ENCODE measurements at places on chromosomes 2 and 18.
A peak's percentile ranks its signal among the peaks of the same experiment; 100 is the strongest.

DNA sequence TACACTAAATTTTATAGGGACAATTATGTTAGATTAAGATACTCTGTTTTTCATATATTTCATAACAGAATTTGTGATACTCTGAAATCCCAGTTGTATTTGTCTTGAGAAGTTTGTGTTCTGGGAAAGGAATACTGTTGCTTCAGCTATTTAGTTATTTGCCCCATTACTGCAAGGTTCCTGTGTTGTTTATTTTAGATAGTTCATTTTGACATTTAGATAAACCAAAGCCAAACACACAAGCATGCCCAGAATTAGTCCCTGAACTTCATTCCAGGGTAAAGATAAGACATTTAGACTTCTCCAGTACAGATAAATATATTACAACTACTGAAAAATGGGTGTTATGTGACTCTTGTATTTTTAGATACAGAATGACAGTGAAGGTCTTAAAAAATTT lies 74.7 kb downstream of the BMPR2 start:
- no peak for DNase-seq

- DNase-seq = no peak
Measured at GRCh38 chr2:55917117-55917516, 6.5 kb downstream of the EFEMP1 start.

- peak; percentile 67 for DNase-seq
Measured at GRCh38 chr18:7616661-7617060, 49.5 kb downstream of the PTPRM start.

GRCh38 chr18:445055-445454 lies 55.4 kb downstream of the COLEC12 start:
- DNase-seq = no peak

DNA sequence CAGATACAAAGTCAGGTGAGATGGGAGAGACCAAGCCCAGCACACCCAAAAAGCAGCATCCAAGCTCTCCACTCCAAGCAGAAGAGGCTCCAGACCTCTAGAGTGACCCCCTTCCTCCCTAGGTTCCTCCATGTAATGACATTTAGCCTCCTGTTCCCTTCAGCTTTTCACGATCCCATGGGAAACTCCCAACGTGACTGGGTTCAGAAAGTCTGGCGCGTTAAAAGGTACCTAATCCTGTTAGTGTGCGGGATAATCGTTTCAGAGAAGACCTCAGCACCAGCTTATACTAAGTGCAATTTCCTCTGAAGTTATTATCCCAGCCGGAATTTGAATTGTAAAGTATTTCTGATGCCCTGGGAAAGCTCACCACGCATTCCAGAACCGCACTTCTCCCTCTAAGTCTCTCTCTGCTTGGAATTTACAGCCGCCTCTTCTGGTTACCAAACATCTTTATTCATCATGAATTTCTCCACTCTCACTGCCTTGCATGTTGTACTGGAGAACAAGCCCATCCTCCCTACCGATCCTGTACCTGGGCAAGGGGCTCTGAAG lies 46.9 kb downstream of the CCBE1 start:
- peak; percentile 69 for DNase-seq

GRCh38 chr2:11695576-11695975 lies 25.6 kb upstream of the NTSR2 start:
- no peak for DNase-seq

DNA sequence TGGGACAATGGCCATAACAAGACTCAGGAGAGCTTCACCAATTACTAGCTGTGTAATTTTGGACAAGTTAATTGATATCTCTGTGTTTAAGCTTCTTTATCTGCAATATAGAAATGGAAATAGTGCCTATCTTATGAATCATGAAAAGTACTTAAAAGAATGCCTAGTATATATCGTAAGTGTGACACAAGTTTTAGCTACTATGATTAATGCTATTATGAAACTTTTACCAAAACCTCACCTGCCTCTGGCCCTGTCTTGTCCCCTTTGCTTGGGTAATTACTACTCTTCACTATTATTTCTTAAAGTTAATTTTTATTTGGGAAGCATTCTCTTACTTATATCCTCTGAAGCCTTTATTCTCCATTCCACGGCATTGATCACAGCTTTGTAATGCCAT lies 75.0 kb upstream of the NETO1 start:
- no peak for DNase-seq

DNA sequence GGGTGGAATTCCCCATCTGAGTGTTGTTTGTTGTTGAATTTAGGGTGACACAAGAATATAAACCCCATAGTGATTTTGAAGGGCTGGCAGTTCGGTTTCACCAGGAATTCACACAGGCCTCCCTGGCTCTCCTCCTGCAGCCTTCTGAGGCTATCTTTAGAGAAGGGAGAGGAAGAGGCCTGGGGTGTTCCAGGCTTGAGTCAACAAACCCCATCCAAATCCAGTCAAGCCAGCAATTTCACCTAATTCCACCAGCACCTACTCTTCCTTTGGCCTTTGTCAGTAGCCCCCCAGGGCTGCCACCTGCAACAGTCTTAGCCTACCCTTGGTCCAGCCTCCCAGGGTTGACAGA lies 32.0 kb downstream of the MARCHF4 start:
- no peak for DNase-seq

DNA sequence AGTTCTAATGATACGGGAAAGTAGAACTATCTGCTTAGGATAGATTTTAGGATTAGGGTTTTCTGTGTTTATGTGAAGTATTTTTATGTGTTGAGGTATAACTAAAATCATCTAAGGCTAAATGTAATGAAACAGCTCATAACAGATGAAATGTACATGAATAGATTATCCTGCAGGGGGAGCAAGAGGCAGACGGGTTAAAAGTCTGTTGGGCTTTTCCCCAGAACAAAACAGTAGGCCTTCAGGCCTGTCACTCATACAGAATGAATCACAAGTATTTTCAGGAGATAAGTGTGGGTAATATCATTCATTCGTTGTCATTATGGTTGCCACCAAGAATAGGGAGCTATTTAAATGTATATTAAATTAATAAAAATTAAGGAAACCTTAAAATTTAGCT lies 107.9 kb upstream of the IL1R2 start:
- DNase-seq = no peak

- DNase-seq = no peak
Measured at GRCh38 chr2:200086911-200087310, 131.5 kb downstream of the MAIP1 start.

DNA sequence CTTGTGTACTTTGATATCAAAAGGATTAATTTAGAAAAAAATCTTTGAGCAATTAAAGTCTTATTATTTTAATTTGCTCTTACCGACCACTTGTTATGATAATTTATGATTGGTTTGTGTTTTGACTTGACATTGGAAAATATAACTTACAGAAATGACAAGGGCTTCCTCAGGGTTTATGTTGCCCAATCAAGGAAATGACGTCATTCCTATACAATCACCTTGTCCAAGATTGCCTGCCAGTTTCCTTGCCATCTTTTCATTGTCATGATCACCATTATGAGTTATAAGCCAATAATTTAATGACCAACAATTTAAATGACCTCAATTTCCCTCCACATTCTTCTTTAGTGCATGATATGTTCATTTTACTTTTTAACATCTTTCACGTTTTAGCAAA lies 351.8 kb upstream of the TMEFF2 start:
- no peak for DNase-seq

DNA sequence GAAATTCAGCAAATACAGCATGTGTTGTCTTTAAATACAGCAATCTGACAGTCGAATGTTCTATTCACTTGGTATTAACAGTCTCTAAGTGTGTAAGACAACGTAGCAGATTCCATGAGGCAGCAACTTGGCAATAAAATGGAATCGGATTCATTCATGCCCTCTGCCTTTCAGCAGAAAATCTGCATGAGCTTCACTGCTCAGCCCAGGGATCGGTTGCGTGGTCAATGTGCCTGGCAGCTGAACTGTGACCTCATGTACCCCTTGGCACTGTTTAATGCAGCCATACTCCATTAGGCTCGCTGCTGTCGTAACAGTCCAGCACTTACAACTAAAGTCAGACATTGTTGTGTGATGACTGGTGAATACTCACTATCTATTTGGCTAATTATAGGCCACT lies 17.7 kb upstream of the RGPD4 start:
- peak; percentile 82 for DNase-seq

GRCh38 chr2:148885209-148885608 lies 10.2 kb downstream of the KIF5C start:
- no peak for DNase-seq

GRCh38 chr2:84846041-84846663 lies 34.7 kb downstream of the TRABD2A start:
- DNase-seq = peak; percentile 20

GRCh38 chr2:189579585-189580186 lies 900 bp downstream of the SLC40A1 start:
- DNase-seq = no peak

- DNase-seq = no peak
Measured at GRCh38 chr18:64438178-64438577, 289.3 kb upstream of the LINC00305 start.

DNA sequence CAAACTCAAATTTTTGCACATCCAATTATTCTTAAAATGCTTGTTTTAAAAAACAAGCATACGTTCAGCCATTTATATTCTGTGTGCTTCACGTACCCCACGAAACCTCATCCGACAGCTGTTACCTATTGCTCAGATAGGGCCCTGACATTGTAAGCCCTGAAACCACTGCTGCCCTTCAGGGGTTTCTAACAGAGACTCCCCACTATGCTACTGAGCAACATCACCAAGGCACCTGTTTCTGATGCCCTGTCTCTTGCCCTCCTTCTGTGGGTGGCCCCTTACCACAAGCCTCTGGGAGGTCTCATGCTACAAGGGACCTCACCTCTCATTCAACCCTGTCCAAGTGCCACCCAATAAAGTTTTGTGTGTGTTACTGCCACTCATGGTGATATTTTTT lies 18.5 kb upstream of the CNGA3 start:
- no peak for DNase-seq

DNA sequence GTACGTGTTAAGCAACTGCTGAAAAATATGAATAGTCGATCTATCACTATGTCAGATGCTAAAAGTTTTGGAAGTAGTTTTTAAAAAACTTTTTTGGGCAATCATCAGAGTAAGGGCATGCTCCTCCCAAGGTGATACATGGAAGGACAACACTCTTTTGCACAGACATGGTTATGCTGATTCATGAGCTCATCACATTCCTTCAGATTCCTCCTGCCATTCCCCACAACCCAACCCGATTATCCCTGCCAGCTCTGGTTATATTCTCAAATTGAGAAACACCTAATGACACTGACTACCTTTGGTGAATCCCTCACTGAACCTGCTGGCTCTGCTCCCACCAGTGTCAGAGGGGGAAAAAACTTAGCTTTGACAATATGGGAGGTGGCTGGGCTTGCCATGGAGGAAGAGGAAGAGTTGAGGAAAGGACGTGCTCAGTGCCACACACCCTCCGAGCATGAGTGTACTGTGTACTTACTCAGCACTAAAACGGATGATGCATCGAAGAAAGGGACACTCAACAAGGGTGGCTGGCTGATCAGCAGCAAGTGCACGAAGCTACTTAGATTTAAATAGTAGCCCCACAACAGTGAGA lies 83.9 kb upstream of the RNU4ATAC start:
- no peak for DNase-seq

DNA sequence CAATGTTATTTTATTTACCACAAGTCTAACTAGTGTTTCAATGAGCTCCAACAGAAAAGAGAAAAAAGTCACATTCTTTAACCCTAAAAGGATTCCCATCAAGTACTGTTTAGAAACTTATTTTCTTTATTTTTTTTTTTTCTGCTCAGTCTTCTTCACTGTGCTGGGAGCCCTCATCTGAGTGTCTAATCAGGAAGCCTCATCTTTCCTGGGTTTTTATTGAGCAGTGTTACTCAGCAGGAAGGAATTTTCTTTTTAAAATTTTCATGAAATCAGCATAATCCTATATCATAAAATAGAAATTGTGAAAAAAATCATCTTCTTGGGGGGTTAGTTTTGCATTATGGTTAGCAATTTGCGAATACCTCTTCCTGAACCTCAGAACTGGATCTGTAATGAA lies 453.8 kb downstream of the CDH2 start:
- no peak for DNase-seq

DNA sequence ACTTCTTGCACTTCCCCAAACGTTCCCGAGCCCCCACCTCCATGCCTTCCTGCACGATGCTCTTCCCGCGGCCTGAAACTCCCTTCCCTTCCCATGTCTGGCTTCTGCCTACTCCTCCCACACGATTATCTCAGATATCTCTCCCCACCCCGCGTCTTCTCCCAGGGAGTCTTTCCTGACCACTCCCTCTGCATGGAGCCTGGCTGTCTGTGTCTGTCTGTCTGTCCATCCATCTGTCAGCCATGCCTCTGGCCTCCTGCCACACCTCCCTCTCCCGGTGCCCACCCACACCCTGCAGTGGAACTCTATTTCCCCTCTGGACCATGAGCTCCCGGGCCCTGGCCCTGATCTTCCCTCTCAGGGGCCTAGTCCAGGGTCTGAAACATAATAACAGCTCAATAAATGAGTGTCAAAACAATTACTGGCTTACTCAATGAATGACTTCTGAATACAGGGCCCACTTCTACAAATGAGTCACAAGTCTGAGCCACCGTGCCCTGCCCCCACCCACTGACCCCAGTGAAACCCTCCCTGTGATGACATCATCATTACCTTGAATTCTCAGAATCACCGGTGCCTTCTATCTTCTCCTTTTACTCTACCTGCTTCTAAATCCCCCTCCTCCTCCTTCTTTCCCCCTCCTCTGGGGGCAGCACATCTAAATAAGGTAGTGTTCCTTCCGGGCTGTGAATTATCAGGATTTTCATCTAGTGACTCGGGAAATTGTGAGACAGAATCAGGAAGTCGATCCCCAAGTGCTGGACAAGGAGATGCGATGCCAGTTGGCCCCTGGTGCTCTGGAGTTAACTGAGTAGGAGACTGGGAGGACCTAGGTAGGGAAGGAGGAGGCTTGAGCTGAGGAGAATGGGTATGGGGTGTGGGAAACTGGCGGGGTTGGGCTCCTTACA lies 46.1 kb upstream of the PLB1 start:
- peak; percentile 85 for DNase-seq

DNA sequence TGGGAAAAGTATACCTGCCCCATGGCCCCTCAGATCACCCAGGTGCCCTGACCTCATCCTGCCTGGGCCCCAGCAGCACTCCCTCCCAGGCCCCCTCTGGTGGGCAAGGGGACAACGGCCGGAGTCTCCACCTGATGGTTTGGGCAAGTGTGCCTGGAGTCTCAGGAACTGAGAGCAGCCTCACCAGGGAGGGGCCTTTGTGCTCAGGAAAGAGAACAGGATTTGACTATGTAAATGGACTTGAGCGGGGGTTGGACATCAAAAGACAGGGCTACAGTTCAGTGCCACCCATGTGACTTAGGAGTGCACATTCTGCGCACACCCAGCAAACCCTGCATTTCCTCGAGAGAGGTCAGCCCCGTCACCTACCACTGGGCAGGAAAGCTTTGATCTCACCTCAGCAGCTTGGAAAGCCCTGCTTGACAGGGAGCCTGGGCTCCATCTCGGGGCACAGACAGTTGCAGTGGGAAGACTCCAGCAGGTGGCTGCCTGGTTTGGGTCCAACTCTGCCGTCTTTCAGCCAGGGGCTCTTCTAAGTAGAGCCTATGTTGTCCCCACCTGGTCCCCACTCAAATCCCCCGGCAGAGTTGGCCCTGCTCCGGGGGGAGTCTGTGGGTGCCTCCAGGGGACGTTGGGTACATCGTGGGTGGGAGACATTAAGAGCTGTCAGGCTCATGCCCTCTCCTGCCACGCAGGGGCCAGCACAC lies 3.3 kb downstream of the INPP5D start:
- peak; percentile 73 for DNase-seq

- no peak for DNase-seq
Measured at GRCh38 chr2:215644233-215644897, 208.5 kb upstream of the FN1 start.

GRCh38 chr2:53452957-53453748 lies 314.5 kb upstream of the CHAC2 start:
- DNase-seq = peak; percentile 69

GRCh38 chr2:189866296-189866695 lies 82.0 kb downstream of the PMS1 start:
- DNase-seq = no peak
